Ascending aorta (tissue), 2 donors: ENCODE measurements at places on chromosomes 7 and 10.
A peak's percentile ranks its signal among the peaks of the same experiment; 100 is the strongest.

DNA sequence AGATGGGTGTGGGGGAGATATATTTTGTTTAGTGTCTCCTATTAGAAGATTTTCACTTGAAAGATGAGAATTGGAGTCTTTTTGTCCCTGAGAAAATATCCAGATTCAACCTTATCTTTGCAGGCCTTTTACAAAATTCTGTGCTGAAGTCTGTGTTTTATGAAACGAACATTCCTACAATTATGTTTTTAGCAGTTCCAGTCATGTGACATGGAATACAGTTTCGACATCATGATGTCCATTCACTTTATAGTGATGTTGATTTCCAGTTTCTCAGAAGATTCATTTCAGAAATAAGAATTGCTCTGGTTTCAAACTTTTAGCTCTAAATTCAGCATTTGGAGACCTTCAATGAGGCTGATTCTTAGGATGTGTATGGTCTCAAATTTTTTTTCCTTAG is 54.4 kb downstream of the CACNB2 start:
- no peak overlapping the region for H3K27ac ChIP-seq
- no peak for DNase-seq
- H3K27me3 ChIP-seq = no peaks in the 10 kb centered on the region

DNA sequence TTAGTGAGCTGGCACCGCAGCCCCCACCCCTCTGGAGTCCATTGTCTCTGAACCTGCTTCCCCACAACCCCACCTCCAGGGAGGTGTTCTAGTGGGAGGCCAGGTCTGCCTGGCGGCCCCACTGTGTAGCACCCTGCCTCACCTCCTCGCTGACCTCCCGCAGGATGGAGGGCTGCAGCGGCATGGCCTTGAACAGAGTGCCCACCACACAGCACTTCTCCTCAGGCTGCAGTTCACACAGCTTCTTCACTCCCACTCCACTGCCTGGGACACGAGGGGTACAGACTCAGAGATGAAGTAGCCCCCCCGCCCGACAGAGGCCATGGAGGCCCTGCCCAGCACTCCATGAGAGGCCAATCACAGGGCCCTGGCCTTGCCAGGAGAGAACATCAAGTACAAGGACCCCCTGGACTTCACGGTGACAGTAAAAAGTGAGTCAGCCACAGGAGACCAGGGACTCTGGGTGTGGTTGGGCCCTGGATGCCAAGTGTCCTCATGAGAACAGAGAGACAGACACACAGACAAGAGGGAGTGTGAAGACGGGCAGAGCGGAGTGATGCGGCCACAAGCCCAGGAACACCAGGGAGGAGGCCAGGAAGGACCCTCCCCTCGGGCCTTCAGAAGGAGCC is 5.4 kb downstream of the POLD2 start:
- no peak for DNase-seq
- H3K27ac ChIP-seq = no peak overlapping the region
- H3K4me3 ChIP-seq = no peak overlapping the region
- peaks cover 26% of the 10 kb centered on the region for H3K36me3 ChIP-seq
- peaks cover 6% of the 10 kb centered on the region for H3K4me1 ChIP-seq

DNA sequence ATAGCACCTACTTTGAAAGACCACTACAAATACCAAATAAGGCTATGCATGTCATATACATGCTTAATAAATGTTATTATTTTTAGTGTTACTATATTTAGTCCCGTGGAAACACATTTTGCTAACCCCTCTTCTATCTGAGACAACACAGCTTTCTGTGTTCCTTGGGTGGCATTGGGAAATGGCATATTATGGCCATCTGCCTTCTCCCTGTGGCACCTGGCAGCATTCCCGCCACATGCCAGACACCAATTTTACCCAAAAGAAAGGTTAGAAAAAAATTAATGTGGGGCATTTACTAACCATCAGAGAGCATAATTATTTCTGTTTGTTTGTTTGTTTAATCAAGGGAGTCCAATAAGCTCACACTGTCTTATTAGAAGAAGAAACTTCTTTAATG is 168.6 kb upstream of the ETV1 start:
- H3K36me3 ChIP-seq = no peaks in the 10 kb centered on the region
- no peaks in the 10 kb centered on the region for H3K4me1 ChIP-seq
- H3K27me3 ChIP-seq = no peaks in the 10 kb centered on the region
- H3K4me3 ChIP-seq = no peak overlapping the region

DNA sequence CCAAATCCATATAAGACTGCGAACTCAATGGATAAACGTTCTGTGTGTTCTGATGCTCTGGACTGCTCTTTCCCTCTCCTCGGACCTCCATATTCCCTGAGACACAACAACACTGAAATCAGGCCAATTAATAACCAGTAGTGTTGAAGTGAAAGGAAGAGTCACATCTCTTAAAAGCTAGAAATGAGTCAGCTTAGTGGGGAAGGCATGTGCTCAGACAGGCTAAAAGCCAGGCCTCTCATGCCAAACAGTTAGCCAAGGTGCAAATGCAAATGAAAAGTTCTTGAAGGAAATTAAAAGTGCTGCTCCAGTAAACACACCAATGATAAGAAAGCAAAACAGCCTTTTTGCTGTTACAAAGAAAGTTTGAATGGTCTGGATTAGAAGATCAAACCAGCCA is 29.3 kb downstream of the TNS3 start:
- peaks cover 21% of the 10 kb centered on the region for H3K4me1 ChIP-seq
- no peak overlapping the region for H3K4me3 ChIP-seq
- no peaks in the 10 kb centered on the region for H3K27me3 ChIP-seq
- no peaks in the 10 kb centered on the region for H3K36me3 ChIP-seq

DNA sequence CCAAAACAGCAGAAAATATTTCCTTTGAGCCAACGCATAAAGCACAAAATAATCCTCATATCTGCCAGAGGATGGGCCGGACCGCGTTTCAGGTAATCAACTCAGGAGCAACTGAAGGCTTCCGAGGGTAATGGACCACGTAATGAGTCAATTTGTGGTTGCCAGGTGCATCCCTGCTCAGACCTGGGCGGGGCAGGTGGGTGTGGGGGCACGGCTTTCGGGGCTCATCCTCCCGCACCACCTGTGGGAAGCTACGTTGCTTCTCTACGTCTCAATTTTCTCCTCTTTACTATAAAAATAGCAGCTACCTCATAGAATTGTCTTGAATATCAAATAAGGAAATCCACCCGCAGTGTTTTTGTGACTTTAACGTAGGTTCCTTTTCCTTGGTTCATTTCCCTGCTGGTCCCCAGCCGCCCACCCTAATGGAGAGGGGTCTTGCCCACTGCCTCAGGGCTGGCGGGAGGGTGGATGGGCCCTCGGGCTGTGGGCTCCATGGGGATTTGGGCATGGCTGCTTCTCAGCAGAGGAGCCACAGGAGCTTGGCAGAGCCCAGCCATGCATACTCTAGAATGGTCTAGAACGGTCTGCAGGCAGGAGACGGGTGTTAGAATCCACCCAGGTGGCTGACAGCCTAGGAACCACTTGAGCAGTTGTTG is 324.7 kb downstream of the ADARB2 start:
- H3K27ac ChIP-seq = no peak overlapping the region
- H3K4me1 ChIP-seq = no peaks in the 10 kb centered on the region
- peak; percentile 34 for DNase-seq
- no peak overlapping the region for H3K4me3 ChIP-seq
- H3K36me3 ChIP-seq = no peaks in the 10 kb centered on the region
- no peaks in the 10 kb centered on the region for H3K27me3 ChIP-seq

- no peak overlapping the region for H3K27ac ChIP-seq
- no peak overlapping the region for H3K4me3 ChIP-seq
- DNase-seq = no peak
- no peaks in the 10 kb centered on the region for H3K4me1 ChIP-seq
Measured at GRCh38 chr7:24783698-24784097, 26.4 kb upstream of the GSDME start.

DNA sequence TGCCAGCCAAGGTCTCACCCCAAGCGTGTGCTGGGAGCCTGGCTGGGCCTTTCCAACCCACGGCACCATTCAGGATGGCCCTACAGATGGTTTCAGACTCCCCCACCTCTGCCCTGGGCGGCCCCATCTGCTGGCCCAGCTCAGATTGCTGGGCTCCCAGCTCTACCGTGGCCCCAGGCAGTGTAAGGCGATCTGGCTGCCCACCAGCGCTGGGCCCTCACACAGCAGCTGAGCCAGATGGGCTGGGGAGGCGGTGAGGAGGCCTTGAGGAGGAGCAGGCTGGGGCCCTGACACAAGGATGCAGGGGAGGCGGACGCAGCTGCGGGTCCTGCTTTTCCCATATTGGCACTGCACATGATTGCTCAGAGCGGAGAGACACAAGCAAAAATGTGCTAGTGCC is 162.8 kb downstream of the NRF1 start:
- H3K4me1 ChIP-seq = peaks cover 7% of the 10 kb centered on the region
- H3K27ac ChIP-seq = no peak overlapping the region
- H3K36me3 ChIP-seq = no peaks in the 10 kb centered on the region
- no peak for DNase-seq
- H3K27me3 ChIP-seq = peaks cover 19% of the 10 kb centered on the region

- H3K27me3 ChIP-seq = no peaks in the 10 kb centered on the region
- no peak overlapping the region for H3K4me3 ChIP-seq
- H3K4me1 ChIP-seq = peaks cover 21% of the 10 kb centered on the region
- H3K27ac ChIP-seq = peak overlapping the region; percentile 23
- no peak for DNase-seq
Measured at GRCh38 chr10:375815-376505, 240.7 kb downstream of the ZMYND11 start.

DNA sequence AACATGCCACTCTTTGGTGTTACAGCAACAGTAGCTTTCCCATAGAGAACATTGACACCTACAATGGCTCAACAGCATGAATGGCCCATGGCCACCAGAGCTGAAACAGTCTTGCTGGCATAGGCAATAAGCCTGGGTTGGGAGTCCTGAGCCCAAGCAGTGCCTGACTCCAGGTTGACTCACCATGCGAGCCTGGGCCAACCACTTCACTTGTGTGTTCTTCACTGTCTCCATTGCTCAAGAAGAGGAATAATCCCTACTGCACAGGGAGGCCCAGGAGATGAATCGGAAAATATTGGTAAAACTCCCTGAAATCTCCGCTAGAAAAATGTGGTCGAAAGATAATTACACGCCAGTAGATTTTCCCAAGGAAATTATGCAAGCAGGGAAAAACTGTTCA is 89.2 kb upstream of the INHBA start:
- H3K36me3 ChIP-seq = no peaks in the 10 kb centered on the region
- no peak overlapping the region for H3K4me3 ChIP-seq
- H3K27me3 ChIP-seq = no peaks in the 10 kb centered on the region

DNA sequence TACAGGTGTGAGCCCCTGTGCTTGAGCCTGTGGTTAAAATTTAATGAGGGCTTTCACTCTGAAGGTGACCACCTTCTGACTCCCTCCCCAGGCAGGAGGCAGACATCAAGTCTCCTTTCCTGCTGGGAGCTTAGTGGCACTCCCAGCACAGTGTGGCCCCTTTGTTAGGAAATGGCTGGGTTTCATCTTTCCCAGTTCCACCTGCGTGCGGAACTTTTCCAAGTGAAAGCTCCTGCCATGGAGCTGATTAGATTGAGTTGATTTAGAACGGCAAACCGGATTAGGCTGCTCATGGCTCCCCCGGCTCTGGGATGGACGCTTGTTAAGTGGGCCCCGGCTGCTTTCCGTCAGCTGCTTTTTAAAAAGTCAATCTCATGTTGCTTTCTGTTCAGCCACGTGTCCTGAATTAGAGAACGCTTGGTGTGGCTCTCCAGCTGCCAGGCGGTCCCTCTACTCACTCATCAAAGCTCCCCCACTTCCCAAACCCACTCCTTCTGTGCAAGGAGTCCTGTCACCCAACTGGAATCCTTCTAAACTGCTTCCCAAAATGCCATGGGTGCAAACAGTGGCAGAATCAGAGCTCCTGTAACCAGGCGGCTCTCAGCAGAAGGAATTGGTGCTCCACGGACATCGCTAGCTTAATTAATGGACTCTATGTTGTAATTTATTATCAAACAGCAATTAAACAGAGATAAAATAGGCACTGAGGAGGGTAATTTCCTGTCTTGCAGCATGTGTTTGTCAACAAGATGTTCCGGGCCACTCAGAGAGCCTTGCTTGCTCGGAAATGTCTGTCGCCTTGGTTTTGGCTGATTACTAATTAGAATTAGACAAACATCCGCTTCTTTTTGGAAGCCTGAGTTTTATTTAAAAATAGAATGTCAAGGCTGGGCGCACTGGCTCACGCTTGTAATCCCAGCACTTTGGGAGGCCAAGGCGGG is 551.2 kb downstream of the GALNT17 start:
- H3K27me3 ChIP-seq = no peaks in the 10 kb centered on the region
- H3K27ac ChIP-seq = no peak overlapping the region
- no peak for DNase-seq
- no peak overlapping the region for H3K4me3 ChIP-seq

GRCh38 chr10:22931948-22932347 is 4.1 kb downstream of the ARMC3 start:
- H3K4me3 ChIP-seq = no peak overlapping the region
- H3K4me1 ChIP-seq = no peaks in the 10 kb centered on the region

- peak; percentile 62 for DNase-seq
- H3K36me3 ChIP-seq = no peaks in the 10 kb centered on the region
- no peaks in the 10 kb centered on the region for H3K27me3 ChIP-seq
- peaks cover 12% of the 10 kb centered on the region for H3K4me1 ChIP-seq
- H3K27ac ChIP-seq = peak within 1 kb of the TSS; percentile 42
Measured at GRCh38 chr7:149239345-149240143, at the start of gene ZNF212. ZNF212 (plus strand) TSS chr7:149239651; CDS start chr7:149239779, 128 bp downstream.

DNA sequence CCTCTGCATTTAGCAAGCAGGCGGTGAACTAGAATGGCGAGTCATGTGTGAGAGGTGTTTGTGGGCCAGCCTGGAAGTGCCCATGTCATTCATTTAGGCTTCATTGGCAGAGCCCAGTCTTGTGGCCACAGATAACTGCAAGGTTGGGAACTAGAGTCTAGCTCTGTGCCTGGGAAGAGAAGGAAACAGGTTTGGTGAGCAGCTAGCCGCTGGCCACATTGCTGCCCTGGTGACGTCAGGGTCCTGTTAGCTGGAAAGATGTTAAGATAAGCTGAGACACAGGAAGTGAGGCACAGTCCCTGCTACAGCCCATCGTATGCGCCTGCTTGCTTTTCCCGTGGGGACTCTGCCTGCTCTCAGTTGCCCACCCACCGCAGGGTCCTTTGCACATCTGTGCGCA is 185.5 kb downstream of the CAMK1D start:
- H3K4me1 ChIP-seq = no peaks in the 10 kb centered on the region
- H3K36me3 ChIP-seq = no peaks in the 10 kb centered on the region
- no peak overlapping the region for H3K27ac ChIP-seq
- no peak for DNase-seq

DNA sequence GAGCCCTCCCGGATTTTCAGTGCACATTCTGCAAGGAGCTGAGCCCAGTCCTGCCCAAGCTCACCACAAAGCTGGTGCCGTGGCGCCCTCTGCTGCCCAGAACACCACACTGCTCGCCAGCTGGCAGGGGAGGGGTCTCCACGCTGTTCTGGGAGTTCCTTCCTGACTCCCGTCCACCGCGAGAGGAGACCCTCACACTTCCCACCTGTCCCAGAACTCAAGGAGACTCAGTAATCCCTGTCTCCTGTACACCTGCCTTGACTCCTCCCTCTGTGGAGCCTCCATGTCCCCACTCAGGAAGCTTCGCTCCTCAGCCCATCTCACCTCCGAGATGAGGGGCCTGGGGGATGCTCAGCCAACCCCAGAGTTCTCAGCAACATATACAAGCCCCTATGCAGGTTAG is 11.3 kb downstream of the C10orf105 start:
- no peaks in the 10 kb centered on the region for H3K36me3 ChIP-seq
- H3K27me3 ChIP-seq = no peaks in the 10 kb centered on the region
- H3K4me3 ChIP-seq = no peak overlapping the region
- DNase-seq = no peak
- no peak overlapping the region for H3K27ac ChIP-seq
